ENCODE measurements at places on chromosomes 2 and 18.

GRCh38 chr2:112166806-112167499 is 28.8 kb downstream of the FBLN7 start:
- no peak for DNase-seq

DNA sequence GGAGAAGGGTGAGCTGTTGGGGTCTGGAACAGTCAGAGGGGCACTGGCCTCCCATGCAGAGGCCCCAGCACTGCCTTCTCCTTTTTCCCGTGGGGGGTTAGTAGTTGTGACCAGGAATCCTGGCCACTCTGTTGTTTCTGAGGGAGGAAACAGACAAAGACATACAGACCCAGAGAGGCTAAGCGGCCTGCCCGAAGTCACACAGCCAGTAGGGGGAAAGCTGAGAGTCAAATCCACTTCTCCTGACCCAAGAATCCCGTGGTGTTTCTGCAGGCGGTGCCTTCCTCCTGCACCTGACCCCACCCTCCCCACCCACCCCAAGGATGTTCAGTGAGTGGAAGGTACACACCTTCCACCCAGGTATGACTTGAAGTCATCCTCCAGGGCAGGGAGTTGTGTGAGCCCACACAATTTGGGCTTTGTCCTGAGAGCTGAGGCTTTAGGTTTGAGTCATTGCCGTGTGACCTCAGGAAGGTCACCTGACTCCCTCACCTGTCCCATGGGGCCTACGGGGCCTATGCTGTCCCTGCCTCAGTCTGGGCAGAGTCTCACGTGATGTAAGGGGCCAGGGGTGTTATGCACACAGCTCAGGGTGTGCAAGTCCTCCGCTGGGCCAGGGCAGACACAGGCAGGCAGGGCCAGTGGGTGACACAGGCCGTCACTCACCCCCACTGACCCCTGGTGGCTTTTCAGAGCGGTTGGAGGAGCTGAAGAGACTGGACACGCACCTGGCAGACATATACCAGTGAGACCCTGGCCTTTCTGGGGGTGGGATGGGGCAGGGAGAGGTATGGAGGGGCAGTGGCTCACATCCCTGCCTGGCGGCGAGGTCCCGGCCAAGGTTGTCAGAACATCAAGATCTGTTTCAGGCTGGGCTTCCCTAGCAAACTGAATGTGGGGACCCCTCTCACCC is 5.0 kb downstream of the NT5DC4 start:
- no peak for DNase-seq

- no peak for DNase-seq
Measured at GRCh38 chr2:241505781-241506201, 2.6 kb downstream of the STK25 start.

- DNase-seq = no peak
Measured at GRCh38 chr2:119004602-119005001, 62.6 kb downstream of the MARCO start.

DNA sequence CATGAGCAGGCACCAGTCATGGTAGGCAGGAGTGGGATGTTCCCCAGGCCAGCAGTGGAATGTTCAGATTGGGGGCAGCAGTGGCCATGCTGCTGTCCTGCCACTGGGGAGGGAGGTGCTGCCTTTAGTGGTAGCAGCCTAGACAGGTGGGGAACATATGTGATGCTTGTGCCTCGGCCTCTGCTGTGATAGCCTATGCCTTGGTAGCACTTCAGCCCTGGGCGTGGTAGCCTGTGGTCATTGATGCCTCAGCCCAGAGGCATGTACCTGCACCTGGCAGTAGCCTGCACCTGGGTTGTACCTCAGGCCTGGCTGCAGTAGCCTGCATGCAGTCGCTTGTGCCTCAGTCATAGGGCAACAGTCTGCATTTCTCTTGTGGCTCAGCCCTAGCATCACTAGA is 7.1 kb downstream of the RFTN2 start:
- DNase-seq = no peak

DNA sequence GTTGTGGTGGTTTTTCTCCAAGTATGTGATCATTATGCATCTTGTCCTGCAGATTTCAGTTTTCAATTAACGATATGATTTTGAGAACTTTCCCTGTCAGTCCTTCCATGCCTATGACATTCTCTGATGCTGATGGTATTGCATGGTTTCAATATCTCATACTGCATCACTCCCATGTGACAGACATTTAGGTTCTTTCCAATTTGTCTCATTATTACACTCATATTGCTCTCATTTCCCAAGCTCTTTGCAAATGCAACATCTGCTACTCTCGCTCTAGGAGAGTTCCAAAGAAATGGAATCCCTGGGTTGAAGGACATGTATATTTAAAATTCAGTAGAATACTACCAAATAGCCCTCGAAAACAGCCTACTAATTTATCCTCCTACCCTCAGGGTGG is 125.5 kb downstream of the MARCHF4 start:
- no peak for DNase-seq

DNA sequence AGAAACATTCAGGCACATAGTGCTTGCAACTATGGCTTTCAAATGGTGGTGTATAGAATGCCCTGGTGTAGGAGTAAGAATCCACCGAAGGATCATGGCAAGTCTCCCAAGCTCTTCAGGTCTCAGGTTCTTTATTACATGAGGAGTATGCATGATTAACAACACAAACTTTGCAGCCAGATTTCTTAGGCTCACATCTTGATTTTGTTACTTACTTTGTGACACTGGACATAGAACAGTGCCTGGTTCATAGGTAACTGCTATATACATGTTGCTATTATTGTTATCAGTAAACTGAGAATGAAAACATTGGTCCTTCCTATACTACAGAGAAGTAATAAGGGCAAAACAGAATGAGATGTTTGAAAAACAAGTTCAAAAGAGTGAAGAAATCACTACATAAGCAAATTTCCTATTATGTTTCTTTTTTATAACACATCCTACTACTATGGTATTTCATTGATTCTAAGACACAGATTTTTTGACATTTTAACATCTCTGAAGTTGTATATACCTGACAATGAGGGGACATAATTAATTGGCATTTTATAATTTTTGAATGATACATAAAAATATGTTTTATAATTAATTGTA is 284.9 kb downstream of the C1D start:
- DNase-seq = no peak

DNA sequence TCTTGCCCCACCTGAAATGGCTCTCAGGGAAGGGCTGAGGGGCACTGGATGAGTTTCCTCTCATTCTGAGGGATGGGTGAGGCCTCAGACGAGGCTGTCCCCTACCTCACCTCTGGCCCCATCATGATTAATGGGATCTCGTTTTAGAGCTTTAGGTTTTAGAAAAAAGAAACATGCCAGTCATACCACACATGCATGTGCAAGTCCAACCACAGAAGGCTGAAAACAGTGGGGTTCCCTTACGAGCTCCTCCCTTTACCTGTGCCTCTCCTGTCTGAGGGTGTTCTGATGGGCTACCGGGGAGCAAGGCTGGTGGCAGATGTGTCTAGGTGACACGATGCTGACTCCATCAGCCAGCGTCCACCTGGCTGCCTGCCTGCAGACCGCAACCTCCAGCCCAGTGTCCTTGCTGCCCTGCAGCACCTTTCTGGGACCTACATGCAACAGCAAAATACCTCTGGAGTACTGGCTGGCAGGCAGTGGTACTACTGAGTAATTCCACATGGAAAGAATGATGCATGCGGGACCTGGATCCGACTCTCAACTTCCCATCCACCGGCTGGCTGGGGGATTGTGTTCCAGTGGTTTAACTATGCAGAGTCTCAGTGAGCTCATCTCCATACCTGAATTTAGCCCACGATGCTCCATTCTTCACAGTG is 9.1 kb upstream of the LYPD6B start:
- no peak for DNase-seq

DNA sequence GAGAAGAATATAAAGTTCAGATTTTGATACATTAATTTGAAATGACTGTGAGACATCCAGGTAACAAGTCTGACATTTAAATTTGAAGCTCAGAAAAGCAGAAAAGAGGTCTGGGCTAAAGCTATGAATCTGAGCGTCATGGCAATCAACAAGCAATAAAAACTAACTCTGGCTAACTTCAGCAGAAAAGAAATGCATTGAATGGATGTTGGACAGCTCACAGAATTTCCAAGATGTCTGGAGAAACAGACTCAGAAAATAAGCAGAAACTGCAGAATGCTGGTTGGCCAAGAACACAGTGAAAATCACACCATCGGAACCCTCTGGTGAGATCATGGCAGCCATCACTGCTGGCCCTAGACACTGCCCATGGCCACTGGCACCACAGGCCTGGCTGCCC is 366.6 kb downstream of the METTL4 start:
- DNase-seq = no peak

- DNase-seq = no peak
Measured at GRCh38 chr2:158103411-158104012, 1.8 kb downstream of the UPP2 start.

GRCh38 chr2:31660812-31661335 is 80.1 kb upstream of the SRD5A2 start:
- no peak for DNase-seq

- no peak for DNase-seq
Measured at GRCh38 chr2:122186761-122187222, 431.3 kb downstream of the TSN start.

DNA sequence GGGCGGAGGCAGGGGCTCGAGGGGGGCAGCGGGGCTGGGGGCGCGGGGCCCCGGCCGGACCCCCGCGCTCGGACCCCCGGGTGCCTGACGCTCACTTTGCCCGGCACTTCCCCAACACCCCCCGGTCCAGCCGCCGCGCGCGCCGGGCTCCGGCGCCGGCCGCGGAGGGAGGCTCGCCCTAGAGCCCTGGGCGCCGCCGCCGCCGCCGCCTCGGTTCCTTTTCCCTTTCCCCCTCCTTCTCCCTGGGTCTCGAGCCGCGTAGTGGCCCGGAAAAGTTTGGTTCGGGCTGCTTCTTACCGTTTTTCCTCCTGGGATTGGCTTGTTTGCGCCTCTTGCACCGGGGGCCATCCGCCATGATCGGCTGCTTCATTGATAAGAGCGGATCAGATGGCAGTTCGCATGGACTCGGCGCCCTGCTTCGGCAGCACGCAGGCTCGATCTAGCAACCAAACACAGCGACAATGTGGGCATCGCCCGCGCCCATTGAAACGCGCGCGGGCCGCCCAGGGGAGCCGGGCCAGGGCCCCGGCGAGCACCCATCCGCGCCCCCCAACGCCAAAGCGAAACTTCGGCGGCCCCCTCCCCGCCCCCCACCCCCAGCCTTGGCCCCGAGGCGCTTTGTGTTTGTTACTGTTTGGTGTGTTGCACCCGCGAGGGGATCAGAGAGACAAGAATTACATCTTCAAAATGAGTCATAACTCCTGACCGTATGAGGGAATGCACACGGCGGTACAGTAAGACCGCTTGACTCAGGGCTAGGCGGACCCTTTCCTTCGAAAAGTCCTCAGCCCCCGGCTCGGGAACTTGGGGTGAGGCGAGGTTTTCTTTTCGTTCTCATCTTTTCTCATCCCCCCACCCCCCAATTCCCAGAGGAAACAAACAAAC is 2.7 kb downstream of the ZEB2 start:
- DNase-seq = no peak

GRCh38 chr18:74731097-74731496 is 133.4 kb downstream of the ZNF407 start:
- no peak for DNase-seq

GRCh38 chr2:146385031-146385430 is 1459.8 kb upstream of the ACVR2A start:
- no peak for DNase-seq

DNA sequence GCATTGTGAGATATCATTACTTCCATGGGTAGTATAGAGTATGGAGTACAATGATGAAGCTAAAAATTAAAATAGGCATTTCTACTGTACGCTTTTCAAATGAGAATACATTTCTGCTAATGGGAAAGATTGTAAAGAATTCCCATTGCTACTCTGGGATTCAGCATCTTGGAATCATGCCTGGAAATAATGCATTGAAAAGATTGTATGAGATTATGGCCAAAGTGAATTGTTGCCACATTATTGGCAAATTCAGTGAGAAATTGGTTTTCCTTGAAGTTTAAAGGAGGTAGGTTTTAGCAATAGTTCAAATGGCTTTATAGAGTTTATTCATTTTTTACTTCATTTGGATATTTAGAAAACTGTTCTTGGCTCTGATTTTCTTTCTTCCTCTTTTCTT is 157.9 kb downstream of the GULP1 start:
- DNase-seq = no peak

DNA sequence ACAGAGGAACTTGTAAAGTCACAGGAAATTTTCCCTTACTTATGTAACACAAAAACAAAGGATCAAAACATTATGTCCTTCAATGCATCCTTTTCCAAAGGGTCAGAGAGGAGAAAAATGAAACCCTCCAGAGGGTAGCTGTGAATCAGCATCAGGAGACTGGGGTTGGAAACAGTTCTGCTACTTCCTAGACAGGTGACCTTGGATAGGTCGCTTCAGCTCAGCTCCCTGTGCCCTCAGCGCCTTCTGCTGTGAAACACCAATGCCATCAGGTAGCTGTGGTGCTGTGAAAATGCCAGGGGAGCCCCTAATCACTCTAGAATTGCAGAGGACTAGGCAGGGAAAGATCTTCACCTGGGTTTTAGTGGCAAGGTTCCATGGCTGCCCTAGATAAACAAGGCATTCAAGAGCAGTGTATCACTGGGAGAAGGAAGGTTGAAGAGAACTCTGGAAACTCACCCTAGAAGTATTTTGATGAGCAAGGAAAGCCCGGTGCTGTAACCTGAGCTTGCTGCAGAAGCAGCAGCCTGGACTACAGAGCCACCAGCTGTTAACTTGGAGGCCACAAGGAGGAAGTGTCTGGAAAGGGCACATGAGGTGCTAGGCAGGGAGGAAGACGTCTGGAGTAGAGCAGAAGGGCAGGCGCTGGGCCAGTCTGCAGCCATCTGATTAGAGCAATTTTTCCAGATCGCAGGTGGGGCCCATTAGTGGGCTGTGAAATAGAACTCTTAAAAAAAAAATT is 100.7 kb upstream of the MCFD2 start:
- no peak for DNase-seq

GRCh38 chr2:23021311-23022120 is 363.5 kb upstream of the KLHL29 start:
- no peak for DNase-seq

DNA sequence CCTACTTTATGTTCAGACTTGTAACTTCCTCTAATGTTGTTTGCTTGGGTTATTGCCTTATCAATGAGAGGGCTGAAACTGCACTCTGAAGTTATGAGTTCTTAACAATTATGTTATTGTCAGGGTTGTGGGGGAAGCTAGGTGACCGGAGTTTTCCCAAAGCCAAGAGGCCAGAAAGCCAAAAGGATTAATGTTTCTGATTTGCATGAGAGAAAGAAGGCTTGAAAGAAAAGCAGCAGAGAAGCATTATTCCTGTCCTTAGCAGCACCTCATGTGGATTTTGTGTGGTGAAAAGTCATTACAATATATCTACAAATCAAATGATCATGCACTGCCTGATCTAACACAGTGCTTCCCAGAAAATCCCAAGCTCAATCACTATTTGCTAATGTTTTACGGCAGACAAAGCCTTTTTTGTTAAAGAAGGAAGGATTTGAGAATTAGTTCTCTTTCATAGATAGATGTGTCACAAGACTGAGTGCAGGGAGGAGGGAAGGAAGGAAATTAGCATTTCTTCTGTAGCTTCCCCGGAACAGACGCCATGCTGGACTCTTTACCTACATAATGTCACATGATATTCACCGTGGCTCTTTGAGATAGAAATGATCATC is 203.2 kb downstream of the ALK start:
- DNase-seq = no peak

- no peak for DNase-seq
Measured at GRCh38 chr18:80203249-80203648, 44.1 kb downstream of the PARD6G start.

GRCh38 chr2:10514273-10514672 is 66.1 kb upstream of the ODC1 start:
- no peak for DNase-seq
